ENCODE measurements at places on chromosomes 12 and 14.

- no peak for DNase-seq
These were observed 28.3 kb upstream of the ATP2A2 start for GRCh38 chr12:110252716-110253115.

DNA sequence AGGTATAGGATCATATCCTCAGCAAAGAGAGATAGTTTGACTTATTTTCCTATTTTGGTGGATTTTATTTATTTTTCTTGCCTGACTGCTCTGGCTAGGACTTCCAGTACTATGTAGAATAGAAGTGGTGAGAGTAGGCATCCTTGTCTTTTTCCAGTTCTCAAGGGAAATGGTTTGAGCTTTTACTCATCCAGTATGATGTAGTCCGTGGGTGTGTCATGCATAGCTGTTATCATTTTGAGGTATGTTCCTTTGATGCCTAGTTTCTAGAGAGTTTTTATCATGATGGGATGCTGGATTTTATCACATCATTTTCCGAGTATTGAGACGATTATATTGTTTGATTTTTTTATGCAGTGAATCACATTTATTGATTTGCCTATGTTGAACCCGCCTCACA lies 97.2 kb downstream of the MGAT4C start:
- no peak for DNase-seq

GRCh38 chr14:68476212-68477109 lies 316.4 kb downstream of the ZFP36L1 start:
- DNase-seq: no peak

DNA sequence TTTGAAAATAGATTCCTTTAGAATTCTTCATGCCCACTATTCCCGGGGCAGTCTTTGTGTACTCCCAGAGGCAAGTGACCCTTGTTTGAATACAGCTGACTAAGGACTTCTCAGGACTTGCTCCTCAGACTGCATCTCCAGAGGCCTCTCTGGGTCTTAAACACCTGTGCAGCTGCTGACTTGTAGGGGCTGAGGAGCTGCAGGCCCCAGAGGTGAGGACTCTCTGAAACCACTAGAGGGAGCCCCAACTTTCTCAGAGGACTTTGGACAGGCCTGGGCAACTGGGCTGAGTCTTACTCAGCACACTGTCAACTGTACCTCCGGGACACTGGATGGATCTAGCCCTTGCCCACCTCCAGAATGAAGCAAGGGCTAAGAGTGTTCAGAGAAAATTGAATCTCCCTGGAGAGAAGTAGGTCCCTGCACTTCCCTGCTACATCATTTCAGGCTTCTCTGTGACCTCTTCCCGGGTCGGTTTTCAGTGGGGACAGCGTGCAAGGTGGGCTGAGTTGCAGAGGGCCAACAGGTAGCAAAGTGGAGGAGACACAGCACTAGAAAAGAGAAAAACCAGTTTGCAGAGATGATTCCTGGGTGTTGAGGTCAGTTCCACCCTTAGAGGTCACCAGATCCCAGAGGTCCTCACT lies 164.6 kb downstream of the TMEM117 start:
- peak; percentile 79 for DNase-seq

- DNase-seq: no peak
These were observed 22.8 kb upstream of the USP44 start for GRCh38 chr12:95573951-95574576.

- no peak for DNase-seq
These were observed 139.5 kb downstream of the SLC25A21 start for GRCh38 chr14:37032863-37033262.

DNA sequence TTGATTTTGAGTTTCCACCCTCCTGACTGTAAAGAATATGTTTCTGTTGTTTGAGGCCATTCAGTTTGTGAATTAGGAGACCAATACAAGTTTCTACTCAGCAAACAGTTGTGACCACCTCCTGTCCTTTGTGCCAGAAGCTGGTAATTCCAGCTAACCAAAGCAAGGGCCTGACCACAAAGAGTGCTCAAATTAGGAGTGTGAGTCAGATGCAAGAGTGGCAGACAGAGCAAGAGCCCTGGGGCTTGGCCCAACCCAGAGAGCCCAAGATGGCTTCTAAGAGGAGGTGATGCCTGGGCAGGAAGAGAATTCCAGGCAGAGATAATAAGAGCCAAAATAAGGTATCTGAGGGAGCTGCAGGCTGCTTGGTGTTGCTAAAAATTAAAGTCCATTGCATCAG lies 77.7 kb upstream of the C14orf132 start:
- DNase-seq: no peak

- peak; percentile 76 for DNase-seq
These were observed 6.1 kb downstream of the SDR39U1 start for GRCh38 chr14:24436355-24437019.

DNA sequence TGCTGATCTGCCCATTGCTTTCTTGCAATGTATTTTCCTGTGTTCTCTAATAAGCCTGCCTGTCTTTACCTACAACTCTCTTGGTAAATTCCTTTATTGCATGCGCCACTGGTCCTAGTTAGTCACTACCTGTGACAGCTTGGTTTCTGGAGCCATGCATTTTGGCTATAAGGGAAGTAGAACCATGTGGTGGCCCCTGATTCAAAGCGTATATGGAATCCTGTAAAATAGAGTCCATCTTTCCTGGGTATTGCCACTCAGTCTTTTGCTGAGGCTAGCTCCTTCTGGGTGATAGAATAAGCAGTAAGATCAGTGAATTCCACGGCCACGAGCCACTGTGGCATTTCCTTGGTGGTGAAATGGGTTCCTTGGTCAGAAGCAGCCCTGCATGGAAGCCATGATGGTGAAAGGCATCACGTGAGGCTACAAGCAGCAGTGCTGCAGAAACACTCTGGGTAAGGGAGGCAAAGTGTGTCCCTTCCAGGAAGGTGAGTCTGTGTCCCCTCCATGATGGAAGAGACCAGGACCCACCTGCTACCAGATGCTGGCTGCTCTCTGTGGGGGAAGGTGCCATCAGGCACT lies 19.6 kb downstream of the TNFAIP2 start:
- DNase-seq: no peak

GRCh38 chr14:89357655-89358297 lies 59.3 kb downstream of the FOXN3 start:
- DNase-seq: no peak

DNA sequence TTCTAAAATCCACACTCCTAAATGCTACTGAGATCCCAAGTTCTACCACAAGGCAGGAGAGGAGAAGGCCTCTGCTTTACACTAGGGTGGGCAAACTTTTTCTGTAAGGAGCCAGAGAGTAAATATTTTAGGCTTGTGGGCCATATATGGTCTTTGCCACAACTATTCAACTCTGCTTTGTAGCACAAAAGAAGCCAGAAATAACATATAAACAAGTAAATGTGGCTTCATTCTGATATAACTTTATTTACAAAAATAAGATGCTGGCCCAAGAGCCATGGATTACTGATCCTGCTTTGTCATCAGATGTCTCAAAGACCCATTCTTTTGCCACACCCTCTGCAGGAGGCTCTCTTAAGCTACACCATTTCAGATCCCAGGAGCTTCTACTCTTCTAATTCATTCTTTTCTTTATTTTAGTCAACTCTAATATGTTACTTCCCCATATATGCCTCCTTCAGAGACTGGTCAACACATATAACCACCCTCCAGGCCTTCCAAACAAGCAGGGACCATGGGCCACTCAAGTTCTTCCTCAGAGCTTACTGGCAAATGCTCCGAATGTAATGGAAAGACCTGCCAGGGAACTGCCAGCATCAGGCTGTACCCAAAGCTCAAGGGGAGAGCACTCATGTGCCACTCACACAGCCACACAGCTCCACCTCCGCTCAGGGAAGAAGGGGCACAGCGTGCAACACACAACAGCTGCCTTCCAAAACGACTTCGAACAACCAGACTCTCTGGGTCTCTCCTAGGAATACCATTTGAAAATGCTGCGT lies 15.6 kb downstream of the APPL2 start:
- DNase-seq: no peak

DNA sequence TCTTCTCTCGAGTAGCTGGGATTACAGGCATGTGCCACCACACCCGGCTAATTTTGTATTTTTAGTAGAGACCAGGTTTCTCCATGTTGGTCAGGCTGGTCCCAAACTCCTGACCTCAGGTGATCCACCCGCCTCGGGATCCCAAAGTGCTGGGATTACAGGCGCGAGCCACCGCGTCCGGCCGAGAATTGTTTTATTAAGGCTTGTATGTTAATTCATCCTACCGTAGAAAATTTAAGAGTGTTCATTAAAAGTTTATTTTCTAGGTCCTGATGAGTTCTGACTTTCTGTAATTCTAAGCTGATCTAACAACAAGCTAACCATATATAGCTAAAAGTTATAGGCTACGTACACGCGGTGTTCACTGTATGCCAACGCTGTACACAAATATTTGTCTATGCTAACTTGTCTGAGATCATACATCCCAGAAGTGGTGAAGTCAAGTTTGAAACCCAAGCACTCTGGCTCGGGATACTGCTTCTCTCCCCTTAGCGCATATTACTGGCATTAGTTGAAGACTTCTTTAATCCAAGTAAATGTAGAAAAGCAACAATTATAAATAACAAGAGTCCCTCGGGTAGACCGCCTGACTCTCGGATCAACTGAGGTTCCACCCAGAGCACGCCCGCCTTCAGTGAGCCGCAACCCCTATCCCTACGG lies 570 bp upstream of the MRPS35 start:
- DNase-seq: no peak

DNA sequence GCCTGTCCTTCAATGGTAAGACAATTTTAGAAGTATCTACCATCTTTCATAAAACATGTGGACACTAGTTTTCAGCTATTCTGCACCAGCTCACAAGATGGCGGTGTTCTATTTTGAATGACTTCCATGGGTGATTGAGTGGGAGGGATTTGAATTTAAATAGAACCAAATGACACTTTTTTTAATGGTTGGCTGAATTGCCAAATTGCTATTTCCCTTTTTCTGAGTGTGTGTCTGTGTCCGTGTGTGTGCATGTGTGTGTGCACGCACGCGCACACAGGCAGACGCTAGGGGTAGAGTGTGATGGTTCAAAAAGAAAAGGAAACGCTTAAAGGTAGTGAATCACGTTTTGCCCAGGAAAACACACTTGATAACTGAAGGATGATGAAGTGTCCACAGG lies 362.6 kb downstream of the DAD1 start:
- no peak for DNase-seq

DNA sequence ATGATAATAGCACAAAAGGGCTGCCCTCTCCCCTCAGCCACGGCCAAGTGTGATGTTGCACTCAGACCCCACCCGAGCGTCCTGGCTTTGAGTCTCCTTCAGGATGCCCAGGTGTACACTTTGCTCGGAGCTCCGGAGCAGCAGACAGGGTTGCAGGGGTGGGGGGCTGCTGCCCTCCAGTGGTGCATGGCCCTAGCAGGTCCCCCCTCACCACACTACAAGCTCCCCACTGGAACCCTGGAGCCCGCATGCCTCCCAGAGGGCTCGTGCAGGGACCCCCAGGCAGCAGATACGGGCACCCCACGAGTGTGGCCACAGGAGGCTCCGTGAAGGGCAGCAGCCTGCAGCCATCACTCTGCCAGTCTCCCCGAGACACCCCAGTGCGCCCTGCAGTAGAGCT lies 69.9 kb upstream of the C14orf180 start:
- peak; percentile 6 for DNase-seq

- no peak for DNase-seq
These were observed 17.2 kb downstream of the PPFIBP1 start for GRCh38 chr12:27541031-27541719.

- DNase-seq: no peak
These were observed 178.0 kb downstream of the RPAP3 start for GRCh38 chr12:47527816-47528215.

- DNase-seq: no peak
These were observed 947.6 kb upstream of the MDGA2 start for GRCh38 chr14:48622980-48623379.

DNA sequence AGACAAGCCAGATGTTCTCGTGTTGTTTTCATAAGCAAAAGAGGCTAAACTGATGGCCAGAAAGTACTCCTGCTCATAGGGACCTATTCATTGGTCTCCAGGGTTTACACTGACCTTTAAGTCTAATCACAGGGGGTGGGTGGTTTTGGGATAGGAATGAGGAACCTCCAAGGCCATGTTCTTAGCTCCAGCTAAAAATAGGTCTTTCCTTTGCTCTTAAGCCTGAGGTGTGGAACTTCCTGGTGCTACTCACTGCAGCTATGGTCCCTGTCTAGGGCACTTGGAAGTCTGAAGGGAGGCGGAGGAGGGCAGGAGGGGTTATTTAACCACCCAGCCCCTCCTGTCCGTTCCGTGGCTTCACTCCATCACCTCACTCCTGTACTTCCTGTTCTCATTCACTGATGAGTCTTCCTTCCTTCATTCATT lies 18.6 kb downstream of the GPRC5A start:
- no peak for DNase-seq

GRCh38 chr12:48004053-48004941 lies at the start of gene COL2A1:
Gene COL2A1, minus strand, starts transcription at chr12:48004476. Its CDS starts 155 bp downstream, at chr12:48004321.
- peak; percentile 76 for DNase-seq

- no peak for DNase-seq
These were observed 6.1 kb downstream of the ERBB3 start for GRCh38 chr12:56086096-56086495.

DNA sequence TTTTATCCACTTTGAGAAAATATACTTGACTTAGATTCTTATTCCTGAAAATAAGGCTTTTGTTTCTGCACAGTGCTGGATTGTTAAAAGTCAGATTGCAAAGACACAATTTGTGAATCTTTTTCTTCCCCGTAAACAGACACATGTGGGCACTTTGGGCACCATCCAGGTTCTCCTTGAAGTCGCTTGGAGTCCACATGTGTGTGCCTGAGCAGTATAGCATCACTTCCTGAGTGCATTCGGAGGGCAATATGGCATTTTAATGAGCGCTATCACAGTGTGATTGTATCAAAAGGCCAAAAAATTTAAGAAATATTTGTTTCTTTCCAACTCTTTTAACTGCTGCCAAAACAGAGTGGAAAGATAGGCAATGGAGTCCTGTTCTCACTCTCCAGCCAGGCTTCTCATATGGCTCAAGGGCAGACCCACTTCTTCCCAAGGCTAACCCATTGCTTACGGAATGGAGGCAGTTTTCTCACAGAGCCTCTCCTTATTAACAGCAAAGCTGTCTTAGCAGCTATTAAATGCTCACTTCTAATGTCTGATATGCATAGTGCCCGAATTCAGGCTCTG lies 397.1 kb downstream of the EGLN3 start:
- DNase-seq: no peak

All from NCI-H1092 treated with DMSO at 0.1 percent for 48 hours (cell line).